ENCODE measurements at places on chromosomes 3 and 15.

GRCh38 chr3:141452045-141452444 is 34.8 kb upstream of the RASA2 start:
- DNase-seq: peak; percentile 18

- no peak for DNase-seq
Observed at GRCh38 chr3:149501524-149501923, 27.0 kb downstream of the TM4SF4 start.

DNA sequence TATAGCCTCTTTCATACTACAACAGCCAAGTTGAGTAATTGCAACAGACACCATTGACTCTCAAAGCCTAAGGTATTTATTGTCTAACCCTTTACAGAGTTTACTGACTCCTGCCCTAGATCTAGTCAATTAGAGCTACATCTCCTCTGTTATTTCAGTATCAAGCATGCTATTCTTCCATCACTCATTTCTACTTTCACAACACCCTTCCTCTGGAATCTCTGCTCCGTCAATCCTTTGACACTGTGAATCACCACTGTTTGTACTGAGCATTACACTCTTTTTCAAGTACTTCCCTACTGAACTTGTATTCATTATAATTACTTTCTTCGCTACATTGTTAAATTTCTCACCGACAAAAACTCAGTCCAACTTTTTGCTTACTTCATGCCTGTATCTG is 121.8 kb downstream of the ZNF609 start:
- no peak for DNase-seq

- DNase-seq: no peak
Observed at GRCh38 chr3:67414740-67415139, 239.7 kb downstream of the SUCLG2 start.

DNA sequence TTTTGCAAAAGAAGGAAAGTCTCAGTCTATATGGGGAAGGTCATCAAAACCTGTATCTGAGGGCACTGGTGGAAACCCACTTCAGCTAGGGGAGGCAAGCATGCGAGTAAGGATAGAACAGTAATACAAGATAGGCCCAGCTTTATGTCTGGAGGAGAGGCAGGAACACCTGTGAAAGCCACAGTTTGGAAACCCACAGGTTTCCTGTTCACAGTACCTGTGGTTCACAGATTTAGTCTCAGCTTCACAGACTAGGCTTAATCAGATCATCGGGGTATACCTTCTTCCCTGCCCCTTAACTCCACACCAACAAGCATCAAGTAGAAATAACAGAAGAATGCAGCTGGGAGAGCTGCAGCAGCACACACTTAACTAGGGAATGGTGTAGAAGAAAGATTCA is 36.2 kb downstream of the C2CD4B start:
- no peak for DNase-seq

DNA sequence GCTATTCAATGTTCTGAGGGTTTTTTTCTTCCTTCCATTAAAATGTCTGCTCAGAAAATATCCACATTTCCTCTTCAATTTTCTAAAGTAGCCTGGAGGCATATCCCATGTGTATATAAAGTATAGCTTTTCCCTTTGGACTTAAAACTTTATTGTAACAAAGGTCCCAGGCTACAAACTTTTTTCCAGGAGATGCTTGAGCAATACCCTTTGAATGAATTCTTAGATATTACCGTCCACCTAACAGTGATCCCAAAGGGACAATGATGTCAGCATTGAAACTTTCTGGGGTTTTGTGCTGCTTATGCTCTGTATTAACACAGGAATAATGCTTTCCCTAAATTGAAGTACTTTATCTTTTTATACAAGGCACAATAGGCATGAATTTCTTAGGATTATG is 525.2 kb downstream of the CADM2 start:
- DNase-seq: no peak

- no peak for DNase-seq
Observed at GRCh38 chr3:39262846-39263245, 17.0 kb downstream of the CX3CR1 start.

DNA sequence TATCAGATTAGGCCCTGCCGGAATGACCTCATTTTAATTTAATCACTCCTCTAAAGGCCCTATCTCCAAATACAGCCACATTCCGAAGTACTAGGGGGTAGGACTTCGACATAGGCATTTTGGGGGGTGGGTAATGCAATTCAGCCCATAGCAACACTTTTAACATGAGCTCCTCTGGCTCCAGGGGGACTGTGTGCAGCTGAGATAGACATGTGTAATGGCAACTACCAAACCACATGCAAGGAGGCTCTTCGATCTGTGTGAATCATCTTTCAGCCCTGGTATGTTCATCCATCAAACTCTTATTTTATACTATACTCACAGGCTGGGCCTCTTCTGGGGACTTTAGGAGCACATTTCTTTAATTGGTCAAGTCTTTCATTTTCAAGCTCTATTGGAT is 57.4 kb upstream of the PPARG start:
- DNase-seq: no peak

GRCh38 chr3:27666708-27667107 is 55.4 kb downstream of the EOMES start:
- DNase-seq: no peak

DNA sequence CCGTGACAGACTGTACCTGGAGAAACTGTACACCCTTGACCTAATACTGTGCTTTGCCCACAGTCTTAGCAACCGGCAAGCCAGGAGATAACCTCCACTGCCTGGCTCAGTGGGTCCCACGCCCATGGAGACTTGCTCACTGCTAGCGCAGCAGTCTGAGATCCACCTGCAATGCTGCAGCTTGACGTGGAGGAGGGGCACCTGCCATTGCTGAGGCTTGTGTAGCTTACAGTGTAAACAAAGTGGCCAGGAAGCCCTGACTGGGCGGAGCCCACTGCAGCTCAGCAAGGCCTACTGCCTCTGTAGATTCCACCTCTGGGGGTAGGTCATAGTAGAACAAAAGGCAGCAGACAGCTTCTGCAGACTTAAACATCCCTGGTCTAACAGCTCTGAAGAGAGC is 189.3 kb downstream of the EDEM1 start:
- no peak for DNase-seq

GRCh38 chr15:81000624-81001151 is at the start of gene TLNRD1:
TLNRD1 (plus strand) TSS chr15:81000923; CDS start chr15:81002272, 1,349 bp downstream.
- peak; percentile 75 for DNase-seq

DNA sequence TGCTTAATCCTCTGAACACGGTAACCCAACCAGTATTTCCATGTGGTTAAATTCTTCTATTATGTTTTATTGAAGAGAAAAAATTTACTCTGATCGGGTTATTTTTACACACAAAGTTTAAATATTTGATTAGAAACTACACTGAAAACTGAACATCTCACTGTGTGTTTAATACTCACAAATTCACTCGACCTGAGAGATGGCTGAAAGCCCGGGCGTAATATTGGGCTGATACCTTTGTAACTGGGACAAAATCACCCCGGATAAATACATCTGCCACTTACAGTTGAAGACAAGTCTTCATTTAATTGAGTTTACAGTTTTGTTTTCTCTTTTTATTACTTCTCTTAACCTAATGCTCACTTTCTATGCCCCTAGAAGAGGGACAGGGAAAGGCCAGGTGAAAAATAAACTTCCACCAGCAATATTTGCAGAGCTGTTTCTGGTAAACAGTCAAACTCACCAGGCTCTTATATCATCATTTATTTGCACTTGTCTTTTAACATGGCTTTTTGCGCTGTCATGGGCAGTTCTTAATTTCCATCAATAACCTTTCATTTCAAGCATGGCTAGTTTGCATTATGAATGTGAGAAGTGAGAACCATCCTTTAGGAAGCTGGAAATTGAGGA is 145.6 kb upstream of the TMCO5A start:
- no peak for DNase-seq

DNA sequence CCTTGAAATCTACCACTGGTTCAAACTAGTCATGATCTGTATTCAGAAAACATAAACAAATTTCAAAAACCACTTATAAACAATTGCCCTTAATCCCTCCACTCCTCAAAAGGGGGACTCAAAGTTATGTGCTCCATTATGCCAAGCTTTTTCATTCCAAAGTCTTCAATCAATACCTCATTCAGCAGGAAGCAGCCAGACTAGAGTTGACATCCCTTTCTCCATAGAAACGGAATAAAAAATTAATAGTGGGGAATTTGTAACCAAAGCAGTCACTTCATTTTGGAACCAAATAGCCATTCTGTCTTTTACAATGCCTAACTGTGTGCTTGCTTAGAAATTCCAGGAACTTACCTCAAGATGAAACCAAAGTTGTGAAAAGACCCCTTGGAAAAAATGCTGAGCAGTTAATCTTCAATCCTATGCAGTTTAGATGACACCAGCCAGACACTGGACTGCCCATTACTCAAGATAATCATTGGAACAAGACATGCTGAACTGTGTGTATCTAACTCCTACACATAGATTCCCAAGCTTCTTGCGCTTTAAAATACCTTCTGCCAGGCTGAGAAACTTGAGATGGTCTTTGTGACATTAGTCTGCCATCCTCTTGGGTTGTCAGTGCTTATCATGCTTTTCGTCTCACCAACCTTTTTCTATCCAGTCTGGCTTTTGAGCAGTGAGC is 406.2 kb downstream of the PLOD2 start:
- DNase-seq: no peak

GRCh38 chr3:3301476-3301875 is 122.0 kb upstream of the CRBN start:
- no peak for DNase-seq

GRCh38 chr3:8853081-8853480 is 83.7 kb upstream of the OXTR start:
- no peak for DNase-seq

DNA sequence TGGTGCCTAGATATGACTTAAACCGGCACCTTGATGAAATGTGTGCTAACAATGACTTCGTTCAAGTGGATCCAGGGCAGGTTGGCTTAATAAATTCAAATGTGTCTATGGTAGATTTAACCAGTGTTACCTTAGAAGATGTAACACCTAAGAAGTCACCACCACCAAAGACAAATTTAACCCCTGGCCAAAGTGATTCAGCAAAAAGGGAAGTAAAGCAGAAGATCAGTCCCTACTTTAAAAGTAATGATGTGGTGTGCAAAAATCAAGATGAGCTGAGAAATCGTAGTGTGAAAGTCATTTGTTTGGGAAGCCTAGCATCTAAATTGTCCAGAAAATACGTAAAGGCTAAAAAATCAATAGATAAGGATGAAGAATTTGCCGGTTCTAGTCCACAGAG is 1.1 kb downstream of the FAN1 start:
- DNase-seq: no peak

DNA sequence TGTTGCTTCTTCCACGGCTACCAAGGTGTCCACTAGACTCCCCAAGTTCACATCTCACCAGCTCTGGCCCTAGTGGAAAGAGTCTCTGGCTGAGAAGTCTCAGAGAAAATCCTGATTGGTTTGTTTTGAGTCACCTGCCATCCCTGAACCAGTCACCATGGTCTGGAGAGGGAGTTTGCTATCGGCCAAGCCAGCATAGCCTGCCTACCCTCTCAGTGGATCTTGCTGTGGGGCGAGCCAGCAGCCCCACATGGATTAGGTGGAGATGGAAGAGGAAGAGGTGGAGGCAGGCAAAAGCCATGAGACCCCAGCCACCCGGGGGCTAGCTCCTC is 48.1 kb upstream of the FLNB start:
- DNase-seq: no peak

DNA sequence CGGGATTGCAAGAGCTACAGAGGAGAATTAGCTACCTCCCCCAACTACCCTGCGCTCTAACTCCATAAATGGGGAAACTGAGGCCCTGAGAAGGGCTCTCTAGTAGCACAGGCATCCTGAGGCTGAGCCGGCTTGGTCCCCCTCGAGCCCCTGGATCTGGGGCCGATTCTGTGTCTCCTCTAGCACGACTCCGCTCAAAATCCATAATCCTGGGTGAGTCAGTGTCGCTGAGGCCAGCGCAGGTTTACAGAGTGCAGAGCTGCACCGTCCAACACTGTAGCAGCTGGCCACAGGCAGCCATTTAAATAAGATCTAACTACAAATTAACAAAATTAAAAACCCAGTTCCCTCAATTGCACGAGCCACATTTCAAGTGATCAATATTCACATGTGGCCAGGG is 10.8 kb downstream of the GATA2 start:
- no peak for DNase-seq

DNA sequence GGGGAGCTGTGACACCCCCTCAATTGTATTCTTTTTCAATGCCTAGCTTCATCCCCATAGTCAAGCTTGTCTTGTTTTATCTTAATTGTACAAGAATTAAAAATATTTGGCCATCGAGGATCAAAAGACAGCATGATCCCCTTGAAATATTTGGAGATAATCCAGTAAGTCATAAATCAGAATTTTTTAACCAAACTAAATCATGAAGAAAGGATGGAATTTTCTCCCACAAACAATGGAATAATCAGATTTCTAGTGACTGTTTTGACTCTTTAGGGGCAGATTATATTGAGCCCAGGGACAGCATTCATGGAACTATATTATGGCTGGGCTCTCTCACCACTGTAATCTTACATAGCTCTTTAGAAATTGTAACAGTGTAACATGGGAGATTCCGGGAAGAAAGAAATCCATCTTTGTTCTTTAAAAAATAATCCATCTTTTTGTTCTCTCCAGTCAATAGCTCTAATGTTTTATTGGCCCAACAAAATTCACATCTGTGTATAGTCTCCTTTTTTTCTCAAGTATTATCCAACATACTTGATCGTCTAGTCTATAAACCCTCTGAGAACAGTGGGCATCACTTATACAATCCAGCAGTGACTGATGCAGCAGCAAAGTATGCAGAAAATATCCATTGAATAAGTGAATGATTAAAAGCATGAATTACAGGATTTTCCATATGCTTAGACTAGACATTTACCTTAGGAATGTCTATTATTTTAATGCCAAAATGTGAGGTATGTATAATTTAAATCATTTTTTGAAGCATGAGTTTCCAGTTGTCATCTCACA is 277.0 kb upstream of the PLSCR5 start:
- DNase-seq: no peak

DNA sequence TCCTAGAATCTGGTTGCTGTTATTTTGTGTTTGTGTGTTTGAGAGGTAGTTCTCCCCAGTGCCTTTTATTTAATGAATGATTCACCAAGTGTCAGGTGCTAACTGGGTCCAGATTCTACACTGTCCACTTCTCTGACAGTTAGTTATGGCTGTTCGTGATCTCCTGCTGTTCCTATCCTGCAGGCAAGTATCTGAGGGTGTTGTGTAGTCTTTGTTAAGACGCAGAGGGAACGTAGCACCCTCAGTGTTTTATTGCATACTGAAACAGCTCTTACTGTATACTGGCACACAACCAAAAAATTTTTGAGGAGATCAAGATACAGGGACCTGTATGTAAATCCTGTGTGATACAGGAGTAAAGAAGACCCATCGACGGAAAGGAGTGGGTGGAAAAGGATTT is 1271.3 kb downstream of the ROBO1 start:
- DNase-seq: no peak

Data from activated T-helper 1 cell treated with Interleukin-2 at 50 U/mL for 16 hours (primary cell).